ENCODE measurements at places on chromosomes 16 and 17.

DNA sequence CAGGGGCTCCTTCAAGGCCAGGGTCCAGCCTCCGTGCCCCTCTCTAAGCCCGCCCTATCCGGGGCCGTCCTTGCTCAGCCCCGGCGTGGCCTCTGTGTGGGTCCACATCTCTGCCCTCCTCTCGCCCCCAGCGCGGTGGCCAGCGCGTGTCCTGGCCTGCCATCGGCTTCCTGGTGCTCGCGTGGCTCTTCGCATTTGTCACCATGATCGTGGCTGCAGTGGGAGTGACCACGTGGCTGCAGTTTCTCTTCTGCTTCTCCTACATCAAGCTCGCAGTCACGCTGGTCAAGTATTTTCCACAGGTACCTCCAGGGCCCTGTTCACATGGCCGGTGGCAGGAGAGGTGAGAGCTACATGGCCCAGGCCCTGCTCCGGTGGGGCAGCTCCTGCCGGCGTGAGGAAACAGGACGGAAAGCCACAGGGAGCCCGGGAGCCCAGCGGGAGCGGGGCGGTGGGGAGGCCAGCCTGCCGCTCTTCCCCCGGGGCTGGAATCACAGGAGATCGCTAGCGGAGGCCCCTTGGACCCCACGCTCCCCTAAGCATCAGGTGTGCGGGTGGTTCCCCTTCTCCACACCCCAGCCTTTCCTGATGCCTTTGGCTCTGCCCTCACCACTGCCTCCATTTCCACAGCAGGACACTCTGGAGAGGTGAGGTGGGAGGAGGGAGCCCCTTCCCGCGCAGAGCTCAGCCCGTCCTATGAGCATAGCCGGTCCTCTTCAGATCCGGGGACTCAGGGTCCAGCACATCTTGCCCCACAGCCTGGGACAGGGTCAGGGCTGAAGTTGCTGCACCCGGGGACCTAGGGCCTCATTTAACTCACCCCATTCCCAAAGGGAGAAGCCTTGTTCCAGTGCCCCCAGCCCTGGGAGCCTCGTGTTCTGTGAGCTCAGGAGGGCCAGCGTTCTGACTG, 10.2 kb downstream of the TAX1BP3 start:
- no peak for DNase-seq

- no peak for DNase-seq
These were observed 667 bp downstream of the OGFOD1 start for GRCh38 chr16:56451753-56452689.

DNA sequence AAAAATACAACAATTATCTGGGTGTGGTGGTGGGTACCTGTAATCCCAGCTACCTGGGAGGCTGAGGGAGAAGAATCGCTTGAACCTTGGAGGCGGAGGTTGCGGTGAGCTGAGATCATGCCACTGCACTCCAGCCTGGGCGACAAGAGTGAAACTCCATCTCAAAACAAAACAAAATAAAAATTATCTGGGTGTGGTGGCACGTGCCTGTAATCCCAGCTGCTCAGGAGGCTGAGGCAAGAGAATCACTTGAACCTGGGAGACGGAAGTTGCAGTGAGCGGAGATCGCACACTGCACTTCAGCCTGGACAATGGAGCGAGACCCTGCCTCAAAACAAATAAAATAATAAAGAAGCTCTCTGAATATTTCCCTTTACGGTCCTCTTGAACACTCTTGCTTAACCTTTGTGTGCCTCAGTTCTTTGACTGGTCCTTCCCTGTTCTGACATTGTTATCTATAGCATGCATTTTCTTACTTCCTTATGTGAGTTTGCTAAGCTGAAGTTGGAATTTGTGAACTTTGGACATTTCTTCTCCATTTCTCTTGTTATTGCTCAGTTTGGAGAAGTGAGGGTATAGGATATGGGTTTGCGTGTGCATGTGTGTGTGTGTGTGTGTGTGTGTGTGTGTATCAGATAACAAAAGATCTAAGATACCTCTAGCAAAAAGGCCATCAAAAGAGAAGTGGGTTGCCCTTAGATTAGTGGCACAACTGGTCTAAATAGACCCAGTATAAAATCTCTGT, 29.7 kb upstream of the WSB1 start:
- DNase-seq: no peak

DNA sequence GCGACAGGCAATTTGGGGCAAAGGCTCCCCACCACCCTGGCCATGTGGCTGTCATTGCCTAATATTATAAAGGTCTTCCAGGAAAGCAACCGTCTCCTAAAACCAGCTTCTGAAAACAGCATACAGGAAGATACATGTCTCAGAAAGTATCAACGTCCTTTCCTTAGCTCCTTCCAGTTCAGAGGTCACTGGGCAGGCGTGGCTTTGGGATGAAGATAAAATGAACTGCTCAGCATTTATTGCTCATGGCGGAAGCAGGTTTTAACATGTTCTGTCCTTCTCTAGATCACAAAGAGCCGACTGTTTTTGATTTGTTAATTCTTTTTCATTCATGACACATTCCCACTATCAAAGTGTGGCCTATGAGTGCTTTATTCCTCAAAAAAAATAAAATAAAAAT, 8.0 kb downstream of the CFAP20 start:
- no peak for DNase-seq

DNA sequence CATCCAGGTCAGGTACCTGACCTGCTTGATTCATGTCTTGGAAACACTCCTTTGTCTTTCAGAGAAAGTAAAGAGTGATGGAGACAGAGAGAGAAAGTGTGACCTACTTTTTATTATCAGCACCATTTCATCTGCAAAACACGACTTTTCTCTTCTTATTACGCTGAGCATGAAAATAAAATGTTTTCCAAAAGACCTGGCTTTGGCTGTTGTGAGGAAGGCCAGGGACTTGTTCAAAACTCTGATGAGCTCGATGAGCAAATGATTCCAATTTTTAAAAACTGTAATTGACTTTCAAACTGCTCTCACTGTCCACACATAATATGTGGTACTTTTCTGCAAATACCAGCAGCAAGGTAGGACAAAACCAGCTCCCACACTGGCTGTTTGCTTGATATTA, 679.9 kb downstream of the MAF start:
- DNase-seq: no peak

DNA sequence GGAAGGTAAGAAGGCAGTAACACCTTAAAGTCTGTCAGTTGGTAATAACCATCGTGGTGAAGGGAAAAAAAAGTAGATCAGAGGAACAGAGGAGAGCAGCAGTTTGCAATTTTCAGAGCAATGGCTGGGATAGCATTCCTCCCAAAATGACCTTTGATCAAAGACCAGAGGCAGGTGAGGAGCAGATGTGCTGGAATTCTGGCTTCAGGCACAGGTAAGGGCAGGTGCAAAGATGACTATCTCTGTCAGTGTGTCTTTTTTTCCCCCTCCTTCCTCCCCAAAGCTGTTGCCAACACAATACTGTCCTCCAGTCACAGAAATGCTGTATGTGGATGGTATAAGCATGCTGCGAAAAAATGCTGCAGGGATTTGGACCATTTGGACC, 166.7 kb downstream of the XYLT1 start:
- DNase-seq: no peak

DNA sequence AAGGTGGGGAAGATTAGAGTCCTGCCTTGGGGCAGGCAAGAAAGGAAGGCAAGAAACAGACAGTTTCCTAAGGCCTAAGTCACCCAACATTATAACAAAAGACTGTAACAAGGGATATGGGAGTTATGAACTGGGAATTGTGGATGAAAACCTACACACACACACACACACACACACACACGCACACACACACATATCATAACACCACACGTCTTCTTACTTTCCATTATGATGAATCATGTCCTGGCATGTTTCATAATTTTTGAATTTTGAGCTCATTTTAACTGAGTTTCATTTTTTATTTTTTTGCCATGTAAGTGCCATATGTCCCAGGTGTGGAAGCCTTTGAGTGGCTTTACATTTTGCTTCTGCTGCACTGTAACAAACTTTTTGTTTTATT, 29.9 kb downstream of the HS3ST2 start:
- no peak for DNase-seq

DNA sequence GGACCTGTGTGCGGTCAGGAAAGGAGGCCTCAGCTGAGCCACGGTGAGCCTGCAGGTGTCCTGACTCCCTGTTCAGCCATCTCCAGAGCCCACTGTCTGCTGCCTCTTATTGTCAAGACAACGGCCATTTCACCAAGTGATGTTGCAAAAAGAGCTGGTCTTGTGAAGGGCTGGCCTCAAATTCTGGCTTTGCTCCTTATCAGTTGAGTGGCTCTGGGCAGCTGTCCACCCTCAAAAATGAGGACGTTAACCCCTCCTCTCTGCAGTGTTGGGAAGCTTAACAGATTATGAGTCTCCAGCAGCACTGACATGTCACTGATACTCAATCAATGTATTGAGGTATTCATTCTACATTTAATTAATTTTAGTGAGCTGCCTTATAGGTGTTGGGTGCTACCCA, 171.1 kb upstream of the TOX3 start:
- no peak for DNase-seq

- no peak for DNase-seq
These were observed 67.8 kb downstream of the TMEM100 start for GRCh38 chr17:55654821-55655220.

DNA sequence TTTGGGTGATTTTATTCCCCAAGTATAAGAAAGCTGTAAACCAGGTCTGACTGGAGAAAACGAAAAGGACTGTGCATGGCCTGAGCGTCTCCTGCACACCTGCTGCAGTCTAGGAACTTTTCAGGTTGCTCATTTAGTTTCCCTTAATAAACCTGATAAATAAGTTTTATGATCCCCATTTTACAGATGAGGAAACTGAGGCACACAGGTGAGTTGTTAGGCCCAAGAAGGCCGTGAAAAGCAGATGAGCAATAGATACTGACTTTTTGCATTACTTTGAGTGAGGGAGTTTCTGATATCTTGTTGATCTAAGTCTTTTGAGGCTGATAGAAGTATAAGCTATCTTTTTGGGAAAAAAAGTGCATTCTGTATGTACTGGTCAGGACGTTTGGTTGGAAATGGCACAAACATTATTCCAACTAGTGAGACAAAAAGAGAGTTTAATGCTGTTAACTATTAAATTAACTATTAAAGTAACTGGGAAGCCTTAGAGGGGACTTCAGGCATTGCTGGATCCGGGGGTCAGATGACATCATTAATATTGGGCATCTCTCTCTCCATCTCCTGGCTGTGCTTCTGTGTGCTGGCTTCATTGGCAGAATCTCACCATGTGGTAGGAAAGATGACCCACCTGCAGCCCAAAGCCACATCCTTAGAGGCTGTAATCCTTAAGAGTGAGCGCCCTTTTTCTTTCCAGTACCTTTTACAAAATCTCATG, 163.4 kb downstream of the CMIP start:
- DNase-seq: no peak

- DNase-seq: no peak
These were observed 3.0 kb upstream of the TAC4 start for GRCh38 chr17:49850772-49851386.

DNA sequence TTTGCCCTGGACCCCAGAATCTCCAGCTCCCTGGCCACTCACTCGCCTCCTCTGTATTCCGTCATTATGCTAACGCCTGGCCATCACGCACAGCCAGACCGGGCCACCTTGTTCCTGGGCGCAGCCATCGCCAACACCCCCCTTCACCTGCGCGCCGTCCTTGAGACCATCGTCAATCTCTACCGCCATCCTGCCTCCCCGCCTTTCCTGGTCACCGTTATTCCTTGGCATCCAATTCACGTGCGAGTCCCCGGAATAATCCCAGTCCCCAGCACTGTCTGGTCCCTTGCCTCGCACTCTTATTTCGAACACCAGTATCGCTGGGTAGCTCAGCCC, 541 bp downstream of the VKORC1 start:
- no peak for DNase-seq

GRCh38 chr16:71440669-71441347, 1.0 kb downstream of the TLE7 start:
- no peak for DNase-seq

- no peak for DNase-seq
These were observed 5.9 kb upstream of the METRNL start for GRCh38 chr17:83073389-83074063.

GRCh38 chr16:52193441-52193840, 353.5 kb downstream of the TOX3 start:
- DNase-seq: no peak

GRCh38 chr17:79211061-79211770, 136.6 kb downstream of the ENGASE start:
- DNase-seq: no peak

GRCh38 chr17:50154604-50155003, 4.1 kb upstream of the PPP1R9B start:
- no peak for DNase-seq

GRCh38 chr17:46262271-46262670, 32.7 kb upstream of the LRRC37A start:
- no peak for DNase-seq

DNA sequence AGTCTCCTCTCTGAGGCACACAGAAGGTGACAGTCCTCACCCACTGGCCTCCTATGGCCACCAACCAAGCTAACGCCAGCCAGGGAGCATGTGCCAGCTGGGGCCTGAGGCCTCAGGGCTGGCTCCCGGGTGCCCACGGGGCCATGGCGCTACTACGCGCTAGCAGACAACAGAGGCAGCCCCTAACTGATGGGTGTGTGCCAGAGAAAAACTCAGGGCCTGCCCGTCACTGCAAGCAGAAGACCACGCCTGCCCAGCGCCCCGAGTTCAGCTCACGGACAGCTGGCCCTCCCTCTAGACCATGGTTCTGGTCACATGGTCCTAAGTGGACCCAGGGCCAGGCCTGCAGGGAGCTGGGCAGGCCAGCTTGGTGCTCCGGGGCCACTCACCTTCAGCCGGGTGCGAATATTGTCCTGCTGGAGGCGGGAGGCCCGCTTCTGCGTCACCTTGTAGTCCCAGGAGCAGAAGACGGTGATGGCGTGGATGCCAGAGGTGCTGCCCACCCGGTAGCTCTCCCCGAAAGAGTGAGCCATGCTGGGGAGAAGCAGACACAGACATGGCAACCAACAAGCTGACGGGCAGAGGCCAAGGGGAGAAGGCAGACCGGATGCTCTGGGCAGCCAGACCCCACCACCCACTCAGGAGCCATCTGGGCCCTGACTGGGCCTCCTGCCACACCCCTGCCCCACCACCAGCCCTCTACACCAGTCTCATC, 6.2 kb downstream of the TMC6 start:
- DNase-seq: no peak

GRCh38 chr16:89363621-89364393, 126.6 kb downstream of the ANKRD11 start:
- peak; percentile 12 for DNase-seq

DNA sequence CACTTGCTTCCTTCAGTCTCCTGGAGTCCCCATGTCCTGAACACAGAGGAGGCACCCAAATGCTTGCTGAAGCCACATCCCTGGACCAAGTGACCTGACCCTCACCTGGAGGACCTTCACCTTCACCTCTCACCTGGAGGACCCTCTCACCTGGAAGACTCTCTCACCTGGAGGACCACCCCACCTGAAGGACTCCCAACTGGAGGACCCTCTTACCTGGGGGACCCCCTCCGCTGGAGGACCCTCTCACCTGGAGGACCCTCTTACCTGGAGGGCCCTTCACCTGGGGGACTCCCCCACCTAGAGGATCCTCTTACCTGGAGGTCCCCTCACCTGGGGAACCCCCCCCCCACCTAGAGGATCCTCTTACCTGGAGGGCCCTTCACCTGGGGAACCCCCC, 573 bp upstream of the CDK10 start:
- DNase-seq: no peak

DNA sequence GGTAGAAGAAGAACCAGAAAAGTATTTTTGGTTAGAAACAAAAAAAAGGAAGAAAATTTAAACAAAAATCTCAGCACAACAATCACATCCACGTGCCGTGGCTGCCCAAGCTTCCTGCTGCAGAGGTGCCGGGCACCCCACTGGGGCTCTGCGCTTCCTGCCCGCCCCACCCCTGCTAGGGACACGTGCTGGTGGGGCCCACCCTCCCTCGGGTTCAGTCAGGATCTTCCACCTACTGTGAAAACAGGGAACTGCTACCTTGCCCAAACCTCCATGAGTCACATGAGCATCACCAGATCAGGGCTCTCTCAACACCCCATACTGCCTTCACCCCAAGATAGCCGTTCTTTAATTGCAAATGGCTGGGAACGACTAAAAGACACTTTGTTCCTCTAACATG, 24.4 kb upstream of the CYTH1 start:
- no peak for DNase-seq
